ENCODE measurements at places on chromosomes 3 and 15.

DNA sequence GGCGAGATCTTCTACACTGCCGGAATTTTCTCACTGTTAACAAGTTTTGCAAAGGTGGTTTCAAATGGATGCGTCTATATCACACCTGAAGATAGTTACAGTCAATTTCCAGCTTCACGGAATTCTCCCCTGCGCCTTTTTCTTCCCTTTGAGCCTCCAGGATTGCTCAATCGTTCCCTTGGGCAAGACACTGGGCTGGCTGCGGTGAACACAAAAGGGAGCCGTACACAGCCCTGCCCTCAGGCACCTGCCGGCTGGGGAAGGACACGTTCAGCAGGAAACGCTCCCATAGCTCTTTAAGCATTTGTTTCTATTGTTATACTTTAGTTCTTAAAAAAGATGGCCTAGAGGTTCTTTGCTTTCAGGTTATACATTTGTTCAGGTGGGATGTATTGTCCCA is 85.7 kb downstream of the C3orf70 start:
- DNase-seq, result no peak

DNA sequence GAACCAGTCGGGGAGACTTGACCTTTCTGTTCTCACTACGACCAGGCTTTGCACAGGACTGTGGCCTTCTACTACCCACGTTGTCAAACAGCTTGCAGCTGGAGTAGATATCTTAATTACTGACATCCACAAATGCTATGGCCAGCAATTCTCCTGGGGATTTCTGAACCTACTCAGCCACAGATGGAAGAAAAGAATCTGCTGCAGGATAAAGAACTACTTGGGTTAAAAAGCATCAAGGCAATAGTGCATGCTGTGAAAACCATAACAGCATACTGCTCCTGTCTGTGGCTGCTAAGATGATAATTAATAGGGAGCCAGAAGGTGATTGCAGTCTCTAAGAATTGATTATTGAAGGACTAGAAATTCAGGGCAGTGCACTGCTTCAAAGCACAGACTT is 859.2 kb upstream of the SEMA6D start:
- no peak for DNase-seq

DNA sequence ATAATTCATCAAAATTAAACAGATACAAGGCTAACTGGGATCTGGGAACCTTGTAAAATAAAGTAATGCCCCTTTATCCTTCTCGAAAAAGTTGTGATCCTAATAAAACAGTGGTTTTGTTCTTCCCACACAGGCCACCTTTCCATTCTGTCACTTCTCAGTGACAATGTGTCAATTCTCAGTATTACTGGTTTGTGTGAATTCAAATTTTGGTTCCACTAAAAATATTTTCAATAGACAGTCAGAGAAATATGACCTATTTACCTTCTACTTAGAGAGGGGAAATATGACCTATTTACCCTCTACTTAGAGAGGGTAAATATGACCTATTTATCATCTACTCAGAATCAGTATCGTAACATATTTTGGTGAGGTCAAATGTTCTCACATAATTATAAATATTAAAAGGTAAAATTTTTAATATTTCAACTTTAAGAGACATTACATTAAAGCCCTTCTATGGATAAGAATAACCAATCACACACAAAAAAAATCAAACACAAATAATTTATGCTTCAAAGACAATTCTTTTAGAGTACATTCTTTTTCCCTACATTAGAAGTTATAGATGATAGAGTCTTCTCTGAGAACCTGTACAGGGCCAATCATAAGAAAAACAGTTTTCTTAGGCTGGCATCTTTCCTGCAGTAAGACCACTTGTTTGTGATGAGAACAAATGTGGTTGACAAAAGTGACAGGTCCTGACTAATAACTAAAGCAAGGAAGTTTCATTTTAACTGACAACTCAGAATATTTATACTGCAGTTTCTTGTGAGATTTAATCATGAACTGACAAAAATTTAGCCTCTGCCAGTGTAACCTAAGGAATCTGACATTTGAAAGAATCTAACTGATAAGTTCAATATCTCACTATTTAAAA is 323.3 kb downstream of the DIPK2A start:
- DNase-seq, result no peak

GRCh38 chr15:47987908-47988532 is 132.8 kb upstream of the SLC24A5 start:
- peak; percentile 3 for DNase-seq

DNA sequence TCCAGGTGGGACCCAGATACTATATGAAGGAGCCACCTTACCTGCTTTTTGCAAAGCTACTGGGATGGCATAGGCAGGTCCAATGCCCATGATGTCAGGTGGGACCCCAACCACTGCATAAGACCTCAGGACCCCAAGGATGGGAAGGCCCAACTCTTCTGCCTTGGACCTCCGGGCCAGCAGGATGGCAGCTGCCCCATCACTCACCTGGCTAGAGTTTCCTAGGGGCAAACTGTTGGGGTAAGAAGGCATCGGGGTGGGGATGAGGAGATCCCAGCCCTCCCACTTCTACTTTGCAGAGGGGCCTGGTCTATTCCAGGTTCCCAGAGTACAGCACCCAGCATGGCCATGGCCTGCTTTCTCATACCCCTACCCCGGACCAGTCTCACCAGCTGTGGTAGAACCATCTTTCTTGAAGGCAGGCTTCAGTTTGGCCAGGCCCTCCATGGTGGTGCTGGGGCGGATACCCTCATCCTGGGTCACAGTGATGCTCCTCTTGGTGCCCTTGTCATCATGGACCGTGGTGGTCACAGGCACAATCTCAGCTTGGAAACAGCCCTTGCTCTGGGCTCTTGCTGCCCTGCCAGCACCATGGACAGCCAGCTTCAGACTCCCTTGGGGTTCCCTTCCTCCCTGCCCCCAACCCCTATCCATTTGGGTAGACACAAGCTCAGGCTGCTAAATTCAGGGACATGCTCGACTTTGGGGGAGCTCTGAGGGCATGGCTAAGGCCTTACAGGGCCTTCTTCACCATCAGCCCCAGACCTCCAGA is 10.6 kb downstream of the ACAA1 start:
- DNase-seq, result no peak

GRCh38 chr15:96106181-96106580 is 224.3 kb upstream of the NR2F2 start:
- no peak for DNase-seq

GRCh38 chr15:69815793-69816192 is 281.9 kb downstream of the TLE3 start:
- no peak for DNase-seq

DNA sequence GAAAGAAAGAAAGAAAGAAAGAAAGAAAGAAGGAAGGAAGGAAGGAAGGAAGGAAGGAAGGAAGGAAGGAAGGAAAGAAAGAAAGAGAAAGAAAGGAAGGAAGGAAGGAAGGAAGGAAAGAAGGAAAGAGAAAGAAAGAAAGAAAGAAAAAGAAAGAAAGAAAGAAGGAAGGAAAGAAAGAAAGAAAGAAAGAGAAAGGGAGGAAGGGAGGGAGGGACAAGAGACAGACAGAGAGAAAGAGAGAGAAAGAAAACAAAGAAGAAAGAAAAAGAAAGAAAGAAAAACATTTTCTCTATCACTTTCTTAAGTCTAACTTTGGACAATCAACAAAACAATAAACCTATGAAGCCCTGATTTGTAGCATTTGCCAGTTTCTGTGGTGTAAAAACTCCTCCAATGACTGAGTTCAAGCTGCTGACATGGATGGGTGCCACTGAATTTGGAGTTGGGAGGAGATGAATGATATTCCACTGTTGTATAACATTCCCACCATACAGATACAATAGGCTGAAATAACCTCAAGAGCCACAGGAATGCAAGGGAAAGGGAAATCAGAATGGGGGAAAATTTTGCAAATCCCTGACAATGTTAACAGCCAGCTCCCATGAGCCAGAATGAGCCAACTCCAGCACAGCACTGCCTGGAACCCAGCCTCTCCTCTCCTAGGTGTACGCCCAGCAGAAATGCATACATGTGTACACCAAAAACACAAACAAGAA is 15.0 kb upstream of the RTP3 start:
- no peak for DNase-seq

DNA sequence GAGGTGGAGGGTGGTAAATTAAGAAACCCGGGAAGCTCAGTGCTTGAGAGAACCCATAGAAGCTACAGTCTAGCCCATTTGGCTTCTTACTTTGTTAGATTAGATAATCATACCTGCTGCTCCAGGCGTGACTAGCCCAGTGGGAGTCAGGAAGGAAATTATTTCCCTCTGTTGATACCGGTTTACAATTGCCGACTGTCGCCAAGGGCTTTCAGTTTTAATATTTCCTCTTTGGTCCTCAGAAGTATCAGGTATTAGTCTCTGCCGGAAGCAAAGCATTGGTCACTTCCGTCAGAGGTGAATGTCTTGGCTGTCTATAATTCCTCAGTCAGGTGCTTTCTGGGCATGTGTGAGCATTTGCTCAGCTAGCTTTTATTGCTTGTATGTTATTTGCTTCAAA is 75.2 kb downstream of the LPP start:
- DNase-seq, result no peak

DNA sequence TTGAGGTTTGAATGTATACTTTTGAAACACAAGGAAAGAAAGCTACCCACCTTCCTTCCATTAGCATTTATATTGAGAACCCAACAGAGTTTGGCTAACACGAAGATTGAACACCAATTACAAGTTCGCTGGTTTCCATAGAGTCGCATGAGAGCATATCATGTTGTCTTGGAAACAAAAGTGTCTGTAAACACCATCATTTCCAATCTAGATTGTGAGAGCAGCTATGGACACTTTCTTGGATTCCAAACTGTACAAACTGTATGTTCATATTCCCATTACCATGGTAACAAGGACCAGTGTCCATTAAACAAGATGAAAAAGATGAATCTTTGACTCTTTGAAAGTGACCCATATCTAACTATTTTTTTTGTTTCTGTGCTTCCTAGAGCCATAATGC is 529.9 kb upstream of the ROBO1 start:
- no peak for DNase-seq

DNA sequence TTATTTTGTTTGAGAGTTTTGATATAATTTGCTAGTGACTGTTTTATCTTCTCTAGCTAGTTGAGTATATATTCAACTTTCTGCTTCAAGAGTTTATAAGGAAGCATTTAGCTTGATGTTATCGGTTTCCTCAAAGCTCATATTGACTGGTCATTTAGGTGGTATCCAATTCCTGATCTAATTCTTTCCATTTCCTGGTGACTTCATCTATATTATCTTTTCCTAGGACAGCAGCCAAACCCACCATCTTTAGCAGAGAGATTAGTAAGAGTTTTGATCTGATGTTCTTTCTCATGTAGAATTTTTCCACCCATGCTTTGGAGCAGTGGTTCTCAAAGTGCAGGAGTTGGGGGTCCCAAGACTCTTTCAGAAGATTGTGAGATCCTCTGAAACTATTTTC is 148.6 kb upstream of the STT3B start:
- DNase-seq, result no peak

DNA sequence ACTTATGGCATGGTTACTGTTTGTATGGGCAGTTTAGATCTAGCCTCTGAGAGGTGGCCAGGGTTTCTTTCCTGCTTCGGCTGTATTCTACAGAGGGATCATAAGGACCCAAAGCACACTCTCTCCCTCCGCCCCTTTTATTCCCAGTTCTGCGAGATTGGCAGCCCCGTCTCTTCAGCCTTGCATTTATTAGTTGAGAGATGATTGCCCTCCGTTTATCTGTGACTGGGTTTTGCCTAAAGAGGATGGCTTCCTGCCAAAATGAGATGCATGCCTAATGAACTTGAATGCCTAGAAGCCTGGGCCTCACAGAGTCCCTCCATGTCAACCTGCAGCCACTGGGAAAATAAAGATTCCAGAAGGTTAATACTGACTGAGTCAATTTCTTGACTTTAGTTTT is 97.1 kb upstream of the CHL1 start:
- no peak for DNase-seq

GRCh38 chr3:128439226-128439625 is 27.5 kb downstream of the DNAJB8 start:
- DNase-seq, result no peak

GRCh38 chr3:40398346-40398745 is 11.4 kb downstream of the ENTPD3 start:
- no peak for DNase-seq

DNA sequence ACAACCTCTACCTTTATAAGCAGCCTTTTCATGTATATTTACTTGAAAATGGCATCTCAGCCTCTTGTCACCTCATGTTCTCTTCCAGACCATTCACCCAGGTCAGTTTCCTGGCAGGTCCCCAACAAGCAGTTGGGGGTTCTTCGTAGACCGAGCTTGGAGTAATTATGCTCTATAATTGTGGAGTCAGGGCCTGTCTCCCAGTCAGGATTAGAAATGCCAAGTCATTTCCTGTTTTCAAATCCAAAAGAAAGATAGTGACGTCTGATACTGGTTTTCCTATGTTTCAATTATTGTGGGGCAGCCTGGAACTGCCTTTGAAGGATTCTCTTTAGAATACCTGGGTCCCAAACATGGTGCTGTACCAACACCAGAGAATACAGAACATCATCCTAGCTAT is 430.6 kb downstream of the MECOM start:
- DNase-seq, result no peak

GRCh38 chr3:26104851-26105251 is 315.0 kb downstream of the OXSM start:
- DNase-seq, result no peak

DNA sequence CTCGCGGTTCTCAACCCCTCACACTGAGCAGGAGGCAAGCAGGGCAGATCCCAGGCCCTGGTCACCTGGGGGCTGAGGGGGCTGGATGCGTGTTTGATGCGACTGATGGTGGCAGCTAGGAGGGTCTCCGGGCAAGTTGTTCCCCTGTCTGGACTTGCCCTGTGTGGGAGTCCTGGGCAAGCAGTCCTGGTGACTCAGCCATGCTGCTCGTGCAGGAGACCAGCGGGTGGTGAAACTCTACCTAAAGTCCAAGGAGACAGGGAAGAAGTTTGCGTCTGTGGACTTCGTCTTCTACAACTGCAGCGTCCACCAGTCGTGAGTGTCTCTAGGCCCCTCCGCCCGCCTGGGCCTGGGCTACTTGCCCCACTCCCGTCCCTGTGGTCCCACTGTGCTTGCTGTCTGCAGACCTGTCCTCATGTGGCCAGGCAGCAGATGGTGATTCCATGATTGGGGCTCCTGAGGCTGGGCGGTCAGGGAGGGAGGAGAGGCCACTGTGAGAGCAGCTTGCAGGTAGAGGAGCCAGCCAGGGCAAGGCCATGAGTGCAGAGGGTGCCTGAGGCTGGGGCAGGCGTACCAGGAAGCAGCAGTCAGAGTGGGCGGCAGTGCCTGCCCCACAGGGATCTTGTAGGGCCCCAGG is 23.1 kb downstream of the PLXNA1 start:
- no peak for DNase-seq

- DNase-seq, result peak; percentile 87
Measured at GRCh38 chr15:38690719-38691332, 126.2 kb upstream of the RASGRP1 start.

DNA sequence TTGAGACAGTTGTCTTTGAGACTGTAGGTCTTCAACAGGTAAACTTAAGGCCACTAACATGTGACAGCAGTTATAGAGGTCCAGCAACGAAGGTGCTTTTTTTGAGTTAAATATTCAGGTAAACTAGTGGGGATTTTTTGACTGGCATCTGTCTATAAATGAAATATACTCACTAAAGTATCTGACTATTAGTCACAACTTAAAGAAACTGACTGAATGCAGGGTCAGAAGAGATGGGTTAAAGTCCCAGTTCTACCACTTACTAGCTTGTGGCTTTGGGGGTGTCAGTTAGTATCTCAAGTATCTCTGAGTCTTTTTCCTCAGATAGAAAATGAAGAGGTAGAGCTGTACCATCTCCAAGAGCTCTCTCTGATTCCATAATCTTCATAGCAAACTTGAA is 18.0 kb downstream of the MIX23 start:
- DNase-seq, result no peak
